Urinary bladder (tissue), 4 donors: ENCODE measurements at places on chromosomes 6 and 20. TPM values are rescaled to one million over a fixed set of nuclear protein-coding genes. Genes with fewer than 3 reads are reported as not detected.

GRCh38 chr6:5896476-5897200, 110.1 kb downstream of the NRN1 start:
- no peak for DNase-seq

The ENPP1 gene
- total RNA-seq: 45.3 TPM

GRCh38 chr6:52588710-52589091, 11.8 kb upstream of the TRAM2 start:
- DNase-seq: no peak

The ZNF334 gene
- 20.5 TPM for total RNA-seq

DNA sequence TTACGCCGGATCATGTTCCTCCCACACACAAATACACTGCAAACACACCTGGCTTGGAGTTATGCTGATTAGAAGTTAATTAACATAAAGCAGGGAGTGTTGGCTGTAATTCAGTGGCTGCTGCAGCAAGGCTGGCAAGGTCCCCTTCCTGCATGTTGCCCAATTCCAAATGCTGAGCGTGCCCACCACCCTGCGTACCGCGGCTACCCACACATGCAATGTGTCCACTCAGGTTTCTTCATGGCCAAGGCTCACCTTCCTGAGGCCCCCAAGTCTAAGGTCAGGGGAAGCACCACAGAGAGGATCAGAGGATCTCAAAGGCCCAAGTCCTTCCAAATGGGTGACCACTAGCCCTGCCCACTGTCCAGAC, 11.6 kb upstream of the PRND start:
- no peak for DNase-seq

GRCh38 chr6:89368107-89368506, 15.6 kb upstream of the UBE2J1 start:
- no peak for DNase-seq

- no peak for DNase-seq
These were observed 18.5 kb upstream of the WFDC10A start for GRCh38 chr20:45611054-45611453.

The MYT1 gene
- 0.48 TPM for total RNA-seq

The RSPO3 gene
- 4.9 TPM for total RNA-seq

- DNase-seq: no peak
These were observed 6.4 kb upstream of the SLC2A12 start for GRCh38 chr6:134058622-134059366.

GRCh38 chr6:116866281-116866871, 10.7 kb upstream of the RFX6 start:
- DNase-seq: no peak

DNA sequence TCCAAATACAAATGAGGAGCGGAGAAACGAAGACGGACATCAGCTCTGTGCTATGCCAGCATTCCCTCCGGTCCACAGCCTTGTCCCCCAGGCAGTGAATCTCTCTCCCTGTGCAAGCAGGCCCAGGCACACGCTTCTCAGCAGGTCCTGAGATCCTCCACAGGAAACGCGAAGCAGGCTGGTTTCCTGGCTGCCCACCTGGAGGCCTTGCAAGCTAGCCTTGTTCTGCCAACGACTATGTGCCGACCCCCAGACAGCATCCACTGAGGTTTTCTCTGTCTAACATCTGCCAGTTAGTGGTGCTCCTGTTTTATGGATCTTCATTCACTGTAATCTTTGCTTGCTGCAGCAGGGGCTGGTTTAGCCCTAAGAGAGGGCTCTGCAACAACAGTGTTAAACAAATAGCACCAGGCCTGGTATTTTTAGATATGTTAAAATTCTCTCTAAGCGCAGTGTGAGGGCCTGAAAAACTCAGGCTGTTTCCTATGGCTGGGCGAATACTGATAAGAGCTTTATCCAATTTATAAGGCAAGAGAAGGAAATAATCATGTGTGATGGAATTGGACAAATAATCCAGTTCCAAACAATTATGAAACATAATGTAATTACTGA, 386.0 kb upstream of the ARID1B start:
- no peak for DNase-seq

GRCh38 chr6:105757512-105758200, 328.5 kb upstream of the PRDM1 start:
- DNase-seq: no peak

The RGS17 gene
- total RNA-seq: 6.6 TPM

GRCh38 chr6:5412663-5413062, 151.3 kb downstream of the FARS2 start:
- no peak for DNase-seq

GRCh38 chr20:13298692-13299373, 77.8 kb downstream of the ISM1 start:
- no peak for DNase-seq

- no peak for DNase-seq
These were observed 61.3 kb upstream of the EYA2 start for GRCh38 chr20:46833360-46833759.

- no peak for DNase-seq
These were observed 25.7 kb upstream of the SAYSD1 start for GRCh38 chr6:39140556-39141167.

GRCh38 chr6:109788687-109789086, 97.6 kb downstream of the FIG4 start:
- DNase-seq: no peak

- DNase-seq: no peak
These were observed 35.7 kb upstream of the CDH22 start for GRCh38 chr20:46343975-46344357.

- DNase-seq: no peak
These were observed 4.6 kb downstream of the MAP3K4 start for GRCh38 chr6:160996131-160996601.

The FAM209B gene
- not detected for total RNA-seq

GRCh38 chr20:9613871-9614270, 99.5 kb downstream of the LAMP5 start:
- no peak for DNase-seq

DNA sequence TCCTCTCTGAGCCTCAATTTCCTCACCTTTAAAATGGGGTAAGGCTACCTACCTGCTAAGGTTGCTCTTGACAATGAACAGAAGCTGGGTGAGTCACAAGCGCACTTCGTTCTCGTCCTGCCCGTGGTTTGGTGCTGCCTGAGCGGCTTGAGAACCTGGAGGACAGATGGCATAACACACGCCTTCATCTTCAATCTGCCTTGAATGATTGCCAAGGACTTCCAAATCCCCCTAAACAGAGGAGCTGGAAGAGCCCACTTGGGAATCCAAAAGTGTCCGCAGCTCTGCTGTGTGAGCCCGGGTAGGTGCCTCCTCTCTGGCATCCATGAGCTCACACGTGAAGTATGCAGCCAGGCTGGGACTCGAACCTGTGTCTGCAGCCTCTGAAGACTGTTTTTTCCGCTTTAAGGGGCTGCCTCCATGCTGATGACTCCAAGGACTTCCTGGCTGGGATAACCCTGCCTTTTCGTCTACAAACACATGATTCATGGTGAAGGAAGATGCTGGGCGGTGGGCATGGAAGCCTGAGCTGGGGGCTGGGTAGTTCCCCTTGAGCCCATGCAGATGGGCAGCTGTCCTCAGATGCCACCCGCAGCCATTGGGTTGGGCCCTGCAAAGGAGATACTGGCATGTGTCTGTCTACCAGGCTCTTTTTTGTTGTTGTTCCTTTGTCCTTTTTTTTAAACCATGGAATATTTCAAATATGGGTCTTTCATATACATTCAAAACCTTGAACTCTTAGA, 25.3 kb upstream of the CSNK2A1 start:
- DNase-seq: no peak

The CLPSL2 gene
- total RNA-seq: not detected

DNA sequence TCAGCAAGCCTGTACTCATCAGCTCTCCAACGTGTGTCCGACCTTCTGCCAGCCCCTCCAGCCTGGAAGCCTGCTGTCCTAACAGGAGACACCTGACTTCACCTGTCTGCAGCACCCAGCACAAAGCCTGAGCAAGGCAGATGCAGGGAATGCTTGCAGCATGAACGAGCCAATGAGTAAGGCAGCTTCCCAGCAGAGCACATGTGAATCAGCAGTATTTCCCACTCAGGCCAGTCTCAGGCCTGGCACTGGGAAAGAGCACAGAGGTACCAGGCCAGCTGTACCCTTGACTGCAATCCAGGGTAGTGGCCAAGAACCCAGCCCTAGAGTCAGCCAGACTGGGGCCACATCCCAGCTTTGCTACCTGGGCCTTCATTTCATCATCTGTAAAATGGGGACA, 120.8 kb downstream of the MAFB start:
- DNase-seq: no peak

DNA sequence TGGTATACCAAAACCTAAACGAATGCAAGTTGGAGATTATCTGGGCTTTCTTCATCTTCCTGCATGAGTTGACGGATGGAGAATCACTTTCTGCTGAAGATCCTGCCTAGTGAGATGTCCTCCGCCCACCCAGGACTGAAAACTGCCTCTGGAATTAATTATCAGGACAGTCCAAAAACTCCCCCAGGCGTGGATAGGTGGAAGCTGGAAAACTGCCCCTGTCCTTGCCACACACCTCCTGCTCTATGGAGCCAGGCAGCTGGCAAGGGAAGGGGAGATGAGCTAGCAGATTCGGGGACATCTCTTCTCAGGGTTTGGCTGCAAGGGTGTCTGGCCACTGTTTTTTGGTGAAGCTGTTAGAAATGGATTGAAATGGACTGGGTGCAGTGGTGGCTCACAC, 89.3 kb upstream of the ZNFX1 start:
- no peak for DNase-seq

DNA sequence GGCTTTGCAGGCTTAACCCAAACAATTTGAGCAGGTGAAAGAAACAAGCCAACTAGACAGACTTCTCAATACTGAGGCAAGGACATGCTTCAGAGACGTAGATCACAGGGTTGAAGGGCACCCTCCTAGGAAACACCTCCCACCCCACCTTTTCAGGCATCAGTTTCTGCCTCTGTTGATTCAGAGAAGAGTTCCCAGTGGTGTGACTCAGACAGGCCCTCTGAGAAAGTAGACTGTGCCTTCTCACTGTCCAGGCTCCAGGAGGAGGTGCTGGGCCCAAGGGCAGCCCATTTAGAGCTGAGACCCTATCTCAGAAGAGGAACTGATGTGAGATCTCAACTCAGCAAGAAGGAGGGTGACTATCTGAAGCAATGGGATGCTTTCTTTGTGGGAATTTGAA, 108.1 kb downstream of the FAM50B start:
- no peak for DNase-seq

The COL9A1 gene
- total RNA-seq: 46.7 TPM

DNA sequence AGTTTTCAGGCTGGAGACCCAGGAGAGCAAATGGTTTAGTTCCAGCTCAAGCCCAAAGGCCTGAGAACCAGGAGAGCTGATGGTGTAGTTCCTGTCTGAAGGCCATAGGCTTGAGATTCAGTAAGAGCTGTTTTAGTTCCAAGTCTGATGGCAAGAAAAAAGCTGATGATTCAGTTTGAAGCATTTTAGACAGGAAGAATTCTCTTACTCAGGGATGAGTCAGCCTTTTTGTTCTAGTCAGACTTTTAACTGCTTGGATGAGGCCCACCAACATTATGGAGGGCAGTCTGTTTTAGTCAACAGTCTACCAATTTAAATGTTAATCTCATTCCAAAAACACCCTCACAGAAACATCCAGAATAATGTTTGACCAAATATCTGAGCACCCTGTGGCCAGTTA, 2.5 kb downstream of the ZSCAN26 start:
- no peak for DNase-seq

The MOG gene
- total RNA-seq: not detected

DNA sequence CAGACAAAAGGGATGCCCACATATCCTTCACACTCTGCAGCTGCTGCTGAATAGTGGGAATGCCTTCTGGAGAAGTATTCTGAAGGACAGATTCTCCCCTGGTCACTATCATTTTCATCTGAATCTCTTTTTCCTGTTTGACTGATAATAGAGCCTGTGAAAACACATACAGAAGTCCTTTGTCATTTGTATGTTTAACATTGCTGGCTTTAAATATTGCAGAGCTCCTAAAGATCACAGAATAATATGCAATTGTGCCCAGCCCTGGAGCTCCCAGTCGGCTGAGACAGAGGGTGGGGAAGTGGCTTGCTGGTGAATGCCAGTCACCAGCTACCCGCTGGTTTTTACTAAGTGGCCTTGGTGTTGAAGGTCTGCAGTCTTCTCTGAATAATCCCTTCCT, 272.3 kb downstream of the SYNE1 start:
- no peak for DNase-seq

The GRM1 gene
- 0.16 TPM for total RNA-seq

GRCh38 chr6:105902401-105903031, 183.6 kb upstream of the PRDM1 start:
- no peak for DNase-seq

The ULBP3 gene
- total RNA-seq: 3.4 TPM

The RBPJL gene
- total RNA-seq: not detected

DNA sequence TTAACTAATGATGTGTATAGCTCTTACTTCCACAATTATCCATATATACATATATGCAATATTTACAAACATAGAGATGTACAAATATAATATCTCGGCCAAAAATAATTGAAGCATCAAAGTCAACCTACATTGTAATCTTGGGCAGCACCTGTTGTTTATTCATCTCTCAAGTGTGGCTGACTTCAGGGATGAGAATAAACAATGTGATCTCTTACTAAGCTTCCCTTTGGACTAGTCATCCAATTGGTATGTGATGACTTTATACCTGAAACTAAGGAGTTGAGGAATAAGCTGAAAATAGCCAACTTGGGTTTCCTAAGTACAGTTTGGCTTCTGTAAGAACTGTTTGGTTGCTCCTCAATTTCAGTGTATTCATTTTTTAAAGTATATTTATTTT, 256.6 kb downstream of the KHDC1L start:
- DNase-seq: no peak

DNA sequence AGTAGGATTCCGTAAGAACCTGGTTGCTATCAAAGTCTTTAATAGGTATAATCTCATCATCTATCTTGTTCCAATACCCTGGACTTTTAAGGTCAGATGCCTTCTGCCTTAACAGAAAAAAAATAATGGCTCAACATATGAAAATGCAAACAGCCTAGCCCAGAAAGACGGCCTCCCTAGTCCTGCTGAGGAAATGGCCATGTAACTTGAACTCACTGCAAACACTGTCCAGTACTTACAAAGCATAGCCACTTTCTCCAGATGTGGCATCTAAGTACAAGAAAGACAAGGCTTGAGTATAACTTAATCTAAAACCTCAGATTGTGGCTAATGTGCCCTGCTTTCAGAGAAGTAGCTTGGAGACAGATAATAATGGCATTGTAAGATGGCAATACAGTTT, 26.5 kb downstream of the FASTKD5 start:
- DNase-seq: no peak

The SPTLC3 gene
- total RNA-seq: 28.1 TPM

GRCh38 chr20:49280463-49281058, 2.7 kb upstream of the ZNFX1 start:
- no peak for DNase-seq

DNA sequence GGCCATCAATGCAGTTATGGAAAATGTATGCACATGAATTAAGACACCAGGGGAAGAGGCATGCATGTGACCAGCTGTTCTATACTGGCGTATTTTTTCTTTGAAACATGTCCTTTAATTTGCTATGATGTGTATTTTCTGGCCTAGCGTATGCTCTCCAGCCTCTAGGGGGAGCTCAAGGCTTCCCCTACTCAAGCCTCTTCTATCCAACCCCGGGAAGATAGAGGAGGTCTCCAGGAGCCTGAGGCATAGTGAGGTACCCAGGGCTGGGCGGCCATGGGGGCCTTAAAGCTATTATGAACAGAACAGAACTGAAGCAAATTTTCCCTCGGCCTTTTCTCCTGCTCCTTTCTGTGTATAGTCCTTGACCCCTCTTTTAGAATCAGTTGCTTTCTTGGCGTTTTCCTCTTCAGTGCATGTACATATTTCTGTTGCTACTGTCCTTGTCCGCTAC, 528.9 kb downstream of the MAFB start:
- DNase-seq: no peak
